ENCODE measurements at places on chromosomes 7 and 10.

GRCh38 chr10:80158598-80159127 is 26.1 kb downstream of the PLAC9 start:
- DNase-seq = no peak

DNA sequence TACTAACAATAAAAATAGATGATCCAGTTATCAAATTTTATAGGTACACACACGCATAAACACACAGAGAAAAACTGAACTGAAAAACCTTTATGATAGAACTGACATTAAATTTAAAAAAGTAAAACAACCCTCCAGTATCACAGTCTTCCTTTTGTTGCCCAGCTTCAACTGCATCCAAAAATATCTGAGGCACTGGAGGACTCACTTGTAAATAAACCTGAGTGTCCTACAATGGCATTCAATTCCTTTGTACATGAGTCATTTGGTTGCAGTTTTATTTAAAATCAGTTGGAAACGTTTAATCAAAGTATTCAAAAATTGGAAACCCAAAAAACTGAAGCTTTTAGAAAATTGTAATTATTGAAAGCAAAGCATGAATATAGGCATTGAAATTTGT is 265.2 kb upstream of the CSTF2T start:
- DNase-seq = no peak

GRCh38 chr7:96740130-96740529 is 30.5 kb upstream of the SEM1 start:
- no peak for DNase-seq

GRCh38 chr7:94394437-94395140 is at the start of gene COL1A2:
Gene COL1A2 (plus strand): TSS chr7:94394895. CDS start chr7:94395032, 137 bp downstream.
- no peak for DNase-seq

- DNase-seq = no peak
These were observed 192.5 kb downstream of the ELFN1 start for GRCh38 chr7:1862560-1862959.

- DNase-seq = no peak
These were observed 6.6 kb upstream of the BLOC1S2 start for GRCh38 chr10:100293066-100293465.

GRCh38 chr10:124647421-124648130 is 96.6 kb downstream of the FAM53B start:
- peak; percentile 87 for DNase-seq

GRCh38 chr10:124612611-124613498 is 131.3 kb downstream of the FAM53B start:
- DNase-seq = peak; percentile 19

Measured in CD4-positive, alpha-beta T cell treated with Interleukin-6 at 100 ng/mL for 8 hours (primary cell).